ENCODE measurements at places on chromosomes 7 and 10.
A peak's percentile ranks its signal among the peaks of the same experiment; 100 is the strongest.

- DNase-seq = peak; percentile 36
Observed at GRCh38 chr7:134710854-134711624, 64.4 kb downstream of the BPGM start.

DNA sequence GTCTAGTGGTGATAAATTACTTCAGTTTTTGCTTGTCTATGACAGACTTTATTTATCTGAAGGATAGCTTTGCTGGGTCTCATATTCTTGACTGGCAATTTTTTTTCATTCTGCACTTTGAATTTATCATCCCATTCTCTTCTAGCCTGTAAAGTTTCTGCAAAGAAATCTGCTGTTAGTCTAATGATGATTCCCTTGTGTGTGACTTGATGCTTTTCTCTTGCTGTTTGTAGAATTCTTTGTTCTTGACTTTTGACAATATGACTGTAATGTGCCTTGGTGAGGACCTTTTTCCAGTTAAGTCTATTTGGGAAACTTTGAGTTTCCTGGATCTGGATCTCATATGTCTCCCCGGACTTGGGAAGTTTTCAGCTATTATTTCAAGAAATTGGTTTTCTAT lies 59.3 kb upstream of the TMEM140 start:
- DNase-seq = no peak

DNA sequence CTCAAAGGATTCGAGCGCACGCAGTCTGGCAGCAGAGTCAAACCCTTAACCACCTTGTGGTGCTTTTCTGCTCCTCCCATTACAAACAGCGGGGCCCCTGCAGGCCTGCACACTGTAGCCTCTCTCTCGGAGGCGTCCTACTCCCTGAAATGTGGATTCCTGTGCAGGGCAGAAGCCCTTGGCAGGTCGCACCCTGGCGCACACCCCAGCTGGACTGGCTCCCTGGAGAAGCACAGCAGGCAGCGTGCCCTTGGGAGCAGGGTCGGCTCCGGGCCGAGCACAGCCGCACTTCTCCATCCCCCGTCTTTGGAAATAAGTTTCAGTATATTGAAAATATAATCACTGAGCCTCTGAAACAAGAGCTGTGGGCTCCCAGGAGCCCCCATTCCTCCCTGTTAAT lies 144.1 kb downstream of the C10orf105 start:
- no peak for DNase-seq

DNA sequence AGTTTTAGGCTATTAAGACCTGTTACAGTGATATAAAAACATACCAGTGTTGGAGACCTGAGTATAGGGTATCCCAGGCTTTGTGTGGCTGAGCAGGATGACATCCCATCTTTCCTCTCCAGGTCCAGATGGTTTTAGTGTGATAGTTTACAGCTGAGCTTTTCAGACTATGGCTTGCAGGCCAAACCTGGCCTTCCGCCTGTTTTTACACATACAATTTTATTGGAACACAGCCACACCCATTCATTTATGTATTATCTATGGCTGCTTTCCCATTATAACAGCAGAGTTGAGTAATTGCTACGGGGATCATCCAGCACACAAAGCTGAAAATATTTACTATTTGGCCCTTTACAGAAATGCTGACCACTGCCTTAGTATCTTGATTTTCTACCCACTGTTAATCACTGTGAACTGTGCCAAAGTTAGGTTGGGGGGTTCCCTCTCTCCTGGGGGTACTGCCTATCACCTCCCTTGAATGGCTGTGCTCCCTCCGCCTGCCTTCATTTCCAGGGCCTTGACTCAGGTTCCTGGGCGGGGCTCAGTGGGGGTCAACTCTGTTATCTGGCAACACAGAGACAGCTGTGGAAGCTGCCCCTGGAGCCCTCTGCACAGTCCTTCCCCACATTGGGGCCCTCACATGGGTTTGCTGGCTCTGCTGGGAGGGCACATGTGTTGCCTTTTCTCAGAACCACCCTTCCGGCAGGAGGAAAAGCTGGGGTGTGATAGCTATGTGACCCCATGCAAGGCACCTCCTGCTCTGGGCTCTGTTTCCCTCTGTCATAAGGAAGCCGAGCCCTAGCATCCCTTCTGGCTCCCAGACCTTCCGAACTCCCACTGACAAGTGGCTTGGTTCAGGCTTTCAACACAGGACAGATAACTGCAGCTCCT lies 40.3 kb upstream of the SH2D4B start:
- DNase-seq = no peak

- no peak for DNase-seq
Observed at GRCh38 chr7:75646571-75647102, 92.1 kb downstream of the HIP1 start.

DNA sequence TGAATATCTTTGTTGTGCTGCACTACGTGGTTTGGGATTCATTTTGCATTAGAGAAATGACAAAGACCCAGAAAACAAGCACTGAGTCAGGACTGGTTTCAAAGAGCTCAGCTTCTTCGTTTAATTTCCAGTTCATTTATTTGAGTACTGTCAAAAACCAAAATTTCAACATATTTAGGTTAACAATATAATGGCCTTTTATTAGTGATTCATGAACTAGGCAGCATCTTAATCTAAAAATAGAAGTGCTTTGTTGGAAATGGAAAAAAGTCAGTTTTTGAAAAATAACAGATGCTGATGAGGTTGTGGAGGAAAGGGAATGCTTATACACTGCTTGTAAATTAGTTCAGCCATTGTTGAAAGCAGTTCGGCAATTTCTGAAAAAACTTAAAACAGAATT lies 856.4 kb downstream of the LRMDA start:
- DNase-seq = no peak

DNA sequence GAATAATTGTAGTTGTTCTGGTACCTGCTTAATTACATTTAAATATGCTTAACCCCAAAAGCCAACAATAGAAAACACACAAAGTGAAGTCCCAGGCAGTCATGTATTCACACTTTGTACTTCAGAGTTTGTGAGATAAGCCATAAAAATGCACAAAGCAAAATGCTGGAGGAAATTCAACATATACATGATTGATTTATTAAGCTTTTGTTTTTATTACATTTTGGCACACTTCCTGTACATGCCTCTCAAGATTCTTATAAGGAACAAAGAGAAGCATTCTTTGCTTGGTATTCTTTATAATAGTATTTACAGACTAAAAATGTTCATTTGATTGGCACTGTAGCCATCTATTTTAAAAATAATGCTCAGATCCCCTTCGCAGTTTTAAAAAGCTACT lies 107.7 kb upstream of the ANK3 start:
- DNase-seq = no peak

DNA sequence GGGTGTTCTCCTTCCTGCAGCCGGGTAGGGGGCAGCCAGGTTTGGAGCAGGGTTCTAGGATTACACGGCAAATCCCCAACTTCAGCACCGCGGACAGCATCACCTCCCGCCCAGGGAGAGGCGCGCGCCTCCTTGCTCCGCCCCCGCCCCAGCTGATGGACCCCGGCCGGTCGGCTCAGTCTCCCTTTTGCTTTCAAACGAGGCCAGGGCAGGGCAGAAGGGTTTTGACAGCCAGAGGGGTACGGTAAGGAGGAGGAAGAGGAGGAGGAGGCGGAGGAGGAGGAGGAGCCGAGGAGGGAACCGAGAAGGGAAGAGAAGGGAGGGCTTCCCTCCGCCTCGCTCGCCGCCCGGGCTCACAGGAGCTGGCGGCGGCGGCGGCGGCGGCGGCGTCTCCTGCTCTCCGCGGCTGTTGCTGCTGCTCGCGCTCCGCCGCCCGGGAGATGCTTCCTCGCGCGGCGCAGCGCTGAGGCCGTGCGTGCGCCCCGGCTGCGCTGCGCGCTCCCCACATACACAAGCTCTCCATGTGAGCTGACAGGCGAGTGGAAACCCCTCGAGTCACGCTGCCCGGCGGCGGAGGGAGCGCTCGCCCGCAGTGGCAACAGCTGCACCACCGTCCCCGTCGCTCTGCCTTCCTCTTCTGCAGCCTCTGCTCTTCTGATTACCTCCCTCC lies 615 bp upstream of the CNTNAP2 start:
- DNase-seq = no peak

DNA sequence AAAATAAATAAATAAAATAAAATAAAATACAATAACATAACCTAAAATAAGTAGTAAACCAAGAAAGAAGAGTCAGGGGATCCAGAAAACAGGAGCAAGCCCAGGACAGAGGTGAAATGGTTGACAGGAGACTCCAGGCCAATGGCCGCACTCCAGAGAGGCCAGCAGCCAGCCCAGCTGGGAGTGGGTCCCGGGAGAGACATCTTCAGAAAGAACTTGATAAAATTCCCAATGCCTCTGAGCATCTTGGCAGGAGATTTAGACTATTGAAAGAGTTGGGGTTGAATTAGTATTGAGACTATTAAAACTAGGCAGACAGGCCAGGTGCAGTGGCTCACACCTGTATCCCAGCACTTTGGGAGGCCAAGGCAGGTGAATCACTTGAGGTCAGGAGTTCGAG lies 62.6 kb downstream of the CLIP2 start:
- no peak for DNase-seq

DNA sequence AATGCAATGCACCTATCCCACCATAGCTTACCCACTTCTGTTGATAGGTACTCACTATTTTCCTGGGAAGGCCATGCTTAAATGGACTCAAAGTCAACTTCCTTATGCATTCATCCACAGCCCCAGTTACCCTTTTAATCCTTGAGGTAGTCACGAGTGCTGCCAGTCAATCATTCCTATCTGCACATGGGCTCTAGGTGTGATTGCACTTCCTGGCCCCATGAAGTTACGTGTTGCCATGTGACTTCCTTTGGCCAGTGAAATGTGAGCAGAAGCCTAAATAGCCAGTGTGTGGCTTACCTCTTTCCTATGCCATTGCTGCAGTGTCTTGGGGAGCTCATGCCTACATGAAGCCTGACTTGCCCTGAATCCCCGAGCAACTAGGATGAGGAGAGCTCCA lies 23.5 kb upstream of the EIF5AL1 start:
- DNase-seq = no peak

DNA sequence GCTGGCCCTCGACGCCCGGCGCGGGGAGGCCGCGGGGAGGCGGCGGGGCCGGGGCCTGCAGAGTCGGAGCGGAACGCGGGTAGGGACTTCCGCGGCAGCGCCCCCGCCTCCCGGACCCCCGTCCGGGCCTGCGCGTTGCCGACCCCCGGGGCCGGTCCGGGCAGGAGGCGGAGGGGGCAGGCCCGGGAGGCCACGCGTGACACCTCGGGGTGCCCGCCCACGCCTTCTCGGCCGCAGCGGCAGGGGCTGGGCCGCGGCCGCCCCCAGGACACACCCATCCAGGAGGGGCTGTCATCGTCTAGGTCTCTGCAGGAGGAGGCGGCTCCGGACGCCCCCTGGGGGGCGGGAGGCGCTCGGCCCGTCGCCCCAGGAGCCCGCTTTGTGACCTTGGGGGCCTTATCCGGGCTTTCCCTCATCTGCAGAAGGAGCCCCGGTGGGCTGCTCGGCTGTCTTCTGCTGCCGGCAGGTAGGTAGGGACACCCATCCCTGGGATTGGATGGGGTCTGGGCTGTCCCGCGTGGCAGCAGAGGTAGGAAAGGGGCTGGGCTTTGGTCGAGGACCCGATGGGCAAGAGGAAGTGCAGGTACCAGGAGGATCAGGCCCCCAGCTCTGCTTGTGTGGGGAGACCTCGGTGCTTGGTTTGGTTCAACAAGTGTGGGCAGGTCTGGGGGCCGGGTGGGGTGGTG lies 569 bp downstream of the ZNF316 start:
- peak; percentile 44 for DNase-seq

GRCh38 chr7:28328822-28329660 lies 83.3 kb upstream of the CREB5 start:
- no peak for DNase-seq

GRCh38 chr7:150826061-150826849 lies 25.7 kb downstream of the TMEM176A start:
- no peak for DNase-seq

- no peak for DNase-seq
Observed at GRCh38 chr10:15681076-15681475, 38.6 kb downstream of the ITGA8 start.

- DNase-seq = no peak
Observed at GRCh38 chr7:133983685-133984419, 143.3 kb upstream of the LRGUK start.

- no peak for DNase-seq
Observed at GRCh38 chr7:48307041-48307714, 135.9 kb downstream of the ABCA13 start.

DNA sequence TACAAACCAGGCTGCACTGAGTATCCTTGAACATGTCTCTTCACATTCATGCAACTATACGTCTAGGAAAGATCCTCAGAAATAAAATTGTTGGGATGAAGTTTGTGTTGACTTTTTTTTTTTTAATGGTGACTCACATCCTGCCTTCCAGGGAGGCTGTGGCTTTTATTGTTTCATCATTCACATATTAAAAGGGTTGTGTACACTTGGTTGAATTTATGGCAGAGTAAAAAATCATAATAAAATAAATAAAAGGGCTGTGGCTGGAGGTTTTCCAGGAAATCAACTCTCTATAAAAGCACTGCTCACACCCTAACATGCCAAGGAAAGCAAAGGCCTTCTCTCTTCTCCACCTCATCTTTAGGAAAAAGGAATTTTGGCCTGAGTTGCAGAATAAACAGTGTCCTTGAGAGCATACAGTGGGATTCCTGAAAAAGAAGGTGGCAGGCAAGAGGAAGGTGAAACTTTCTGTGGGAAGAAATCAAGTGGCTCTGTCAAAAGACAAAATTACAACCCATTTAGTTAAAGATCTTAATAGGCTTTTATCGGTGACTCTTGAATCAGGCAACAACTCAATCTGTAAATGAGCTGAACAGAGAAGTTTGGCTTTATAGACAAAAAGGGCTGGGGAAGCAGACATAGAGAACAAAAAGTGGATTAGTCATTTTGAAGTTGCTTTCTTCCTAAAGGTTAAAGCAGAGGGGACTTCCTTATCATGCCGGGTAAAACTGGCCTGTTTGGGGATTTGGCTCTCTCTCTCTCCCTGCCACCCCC lies 41.6 kb upstream of the FHIP2A start:
- DNase-seq = no peak

DNA sequence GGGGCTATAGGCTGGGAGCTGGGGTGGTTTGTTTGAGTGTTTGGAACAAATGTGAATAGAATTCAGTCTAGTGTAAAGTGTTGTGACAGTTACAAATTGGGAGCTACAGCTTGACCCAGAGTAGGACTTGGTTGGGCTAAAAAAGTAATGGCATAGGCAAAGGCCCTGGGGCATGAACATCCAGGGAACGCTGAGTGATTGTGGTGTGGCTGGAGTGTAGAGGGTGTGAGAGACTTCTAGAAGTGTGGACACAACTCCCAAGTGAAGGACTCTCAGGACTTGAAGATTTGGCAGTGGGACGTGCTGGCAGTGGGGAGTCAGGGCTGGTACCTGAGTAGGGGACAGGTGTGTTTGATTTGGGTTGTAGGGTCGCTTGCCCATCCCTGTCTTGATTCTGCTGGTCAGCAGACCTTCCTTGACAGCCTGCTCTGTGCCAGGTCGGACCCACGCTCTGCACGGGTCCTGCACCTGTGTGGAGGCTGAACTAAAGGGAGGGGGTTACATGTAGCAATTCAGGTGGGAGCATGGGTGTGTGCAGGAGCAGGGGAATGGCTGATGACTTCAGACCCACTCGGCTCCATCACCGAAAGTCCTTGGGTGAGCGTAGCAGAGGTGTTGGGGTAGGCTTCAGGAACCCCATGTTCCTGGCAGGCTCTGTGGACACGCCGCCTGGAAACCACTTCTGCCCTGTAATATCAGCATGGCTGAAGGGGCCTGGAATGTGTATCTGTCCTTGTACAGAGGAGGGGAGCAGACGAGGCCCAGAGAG lies 43.3 kb downstream of the ZMIZ1 start:
- DNase-seq = no peak

- DNase-seq = no peak
Observed at GRCh38 chr7:84092207-84092606, 102.4 kb downstream of the SEMA3A start.
